ENCODE measurements at places on chromosomes 3 and 15.

- no peak for DNase-seq
Measured at GRCh38 chr15:77081971-77082370, 11.1 kb upstream of the TSPAN3 start.

GRCh38 chr3:94607778-94608177 is 544.9 kb downstream of the NSUN3 start:
- no peak for DNase-seq

GRCh38 chr15:60573936-60574335 is 95.0 kb upstream of the ICE2 start:
- DNase-seq = peak; percentile 50

DNA sequence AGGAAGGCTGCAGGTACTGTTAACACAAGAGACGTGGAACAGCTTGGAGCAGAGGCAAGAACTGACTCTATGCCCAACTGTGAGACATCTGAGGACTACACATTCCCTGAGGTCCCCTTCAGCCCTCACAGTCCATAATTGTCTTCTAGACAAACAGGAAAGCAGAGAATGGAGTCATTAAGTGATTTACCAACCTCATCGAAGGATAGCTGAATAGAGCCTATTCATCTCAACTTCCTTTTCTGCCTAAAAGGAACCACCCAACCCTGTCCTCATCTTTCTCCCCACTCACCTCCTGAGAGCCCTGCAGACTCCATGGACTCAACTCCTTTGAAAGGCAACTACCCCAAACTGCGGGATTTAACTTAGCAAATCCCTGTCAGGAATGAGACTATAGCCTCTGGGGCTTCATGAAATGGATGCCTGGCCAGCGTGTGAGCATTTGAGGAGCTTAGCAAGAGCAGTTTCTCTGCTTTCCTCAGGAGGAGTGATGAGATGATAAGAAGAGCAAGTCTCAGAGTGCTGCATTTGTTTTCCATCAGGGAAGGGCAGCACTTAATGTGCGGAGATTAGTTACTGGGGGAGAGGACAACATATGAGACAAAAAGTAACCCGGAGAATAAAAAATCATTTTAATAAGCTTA is 61.5 kb upstream of the FILIP1L start:
- no peak for DNase-seq

DNA sequence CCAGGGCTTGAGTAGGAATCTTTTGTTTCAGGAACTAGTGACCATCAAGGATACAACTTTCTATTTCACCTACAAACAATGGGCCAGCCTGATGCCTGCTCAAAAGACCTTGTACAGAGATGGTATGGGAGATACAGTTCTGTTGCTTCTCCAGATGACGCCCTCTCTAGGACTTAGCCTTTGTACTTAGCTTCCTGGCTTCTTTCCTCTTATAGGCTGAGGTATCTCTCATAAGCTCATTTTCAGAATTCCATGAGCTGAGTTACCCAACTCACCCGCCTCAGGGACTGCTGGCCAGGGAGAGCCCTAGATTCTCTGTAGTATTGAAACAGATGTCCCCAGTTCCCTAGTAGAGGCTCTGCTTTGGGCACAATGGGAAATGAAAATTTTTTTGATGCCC is 8.6 kb upstream of the ZNF620 start:
- DNase-seq = no peak

- DNase-seq = no peak
Measured at GRCh38 chr3:59433546-59433945, 383.7 kb upstream of the CFAP20DC start.

DNA sequence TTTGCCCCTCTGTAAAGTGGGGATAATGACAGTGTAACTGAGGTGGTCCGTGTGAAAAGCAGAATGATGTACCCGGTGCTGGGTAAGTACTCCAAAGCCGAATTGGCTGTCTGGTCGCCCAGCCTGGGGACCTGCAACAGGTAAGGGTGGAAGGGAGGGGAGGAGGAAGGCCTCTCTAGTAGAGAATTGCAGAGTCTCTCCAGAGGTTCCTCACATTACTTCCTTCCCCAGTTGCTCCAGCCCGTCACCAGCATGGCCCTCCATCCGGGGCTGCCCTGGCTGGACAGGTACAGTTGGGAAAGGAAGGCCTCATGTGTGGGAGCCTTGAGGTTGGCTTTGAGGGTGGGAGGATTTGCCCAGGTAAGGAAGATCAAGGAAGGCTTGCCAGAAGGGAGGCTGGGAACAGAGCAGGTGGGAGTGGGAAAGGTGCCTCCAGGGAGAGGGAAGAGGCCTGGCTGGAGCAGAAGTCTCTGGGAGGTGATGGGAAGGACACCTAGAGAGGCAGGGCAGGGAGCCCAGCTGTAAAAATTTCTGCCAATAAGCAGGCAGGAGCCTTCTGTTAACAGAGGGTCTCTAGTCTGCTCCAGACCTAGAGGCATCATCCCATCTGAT is 1.7 kb upstream of the PSTPIP1 start:
- no peak for DNase-seq

GRCh38 chr15:96199111-96199510 is 131.4 kb upstream of the NR2F2 start:
- no peak for DNase-seq

DNA sequence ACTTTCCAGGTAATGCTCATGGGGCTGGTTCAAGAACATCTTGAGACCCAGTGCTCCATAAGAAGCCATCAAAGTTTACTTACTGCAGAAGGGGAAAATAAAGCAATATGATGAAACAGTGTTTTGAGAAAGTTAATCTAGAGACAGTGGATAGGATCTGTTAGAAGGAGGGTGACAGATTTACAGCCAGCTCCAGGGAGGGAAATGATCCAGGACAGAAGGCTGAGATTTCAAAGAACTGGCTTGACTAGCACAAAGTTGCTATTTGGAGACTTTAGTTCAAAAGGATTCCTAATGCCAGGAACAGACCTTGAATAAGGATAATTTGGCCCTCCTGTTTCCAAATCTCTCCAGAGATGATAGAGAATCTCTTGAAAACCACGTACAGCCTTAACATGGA is 166.5 kb upstream of the NECTIN3 start:
- no peak for DNase-seq

- no peak for DNase-seq
Measured at GRCh38 chr3:104614564-104614963, 752.1 kb upstream of the ALCAM start.

DNA sequence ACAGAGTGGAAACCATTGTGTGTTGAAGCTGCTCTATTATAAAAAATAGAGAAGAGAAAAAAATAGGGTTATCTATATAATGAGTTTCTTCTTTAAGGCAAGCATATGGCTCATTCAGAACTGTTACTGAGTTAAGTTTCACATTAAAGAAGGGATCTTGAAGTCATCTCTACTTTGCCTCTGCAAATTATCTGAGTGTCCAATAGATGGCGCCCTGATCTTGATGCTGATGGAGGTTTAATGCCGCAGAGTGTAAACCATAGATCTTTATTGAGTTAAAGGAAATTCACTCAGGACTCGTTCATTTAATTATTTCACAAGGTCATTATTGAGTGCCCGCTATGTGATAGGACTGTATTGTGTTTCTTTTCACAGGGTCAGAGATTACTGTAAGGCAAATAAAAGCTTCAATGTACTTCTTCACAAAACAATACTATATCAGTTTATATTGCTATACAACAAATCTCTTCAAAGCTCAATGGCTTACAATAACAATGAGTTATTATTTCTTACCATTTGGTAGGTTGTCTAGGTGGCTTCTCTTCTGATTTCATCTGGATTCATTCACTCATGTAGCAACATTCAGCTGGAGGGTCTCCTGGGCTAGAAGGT is 171.4 kb downstream of the NSUN3 start:
- no peak for DNase-seq

- no peak for DNase-seq
Measured at GRCh38 chr15:65909831-65910230, 40.5 kb downstream of the RAB11A start.
